ENCODE measurements at places on chromosomes 4 and X. TPM values are rescaled to one million over a fixed set of nuclear protein-coding genes. Genes with fewer than 3 reads are reported as not detected.
A peak's percentile ranks its signal among the peaks of the same experiment; 100 is the strongest.

GRCh38 chr4:186260504-186261448, 5.2 kb upstream of the F11 start:
- no peaks in the 10 kb centered on the region for H3K27me3 ChIP-seq
- H3K4me3 ChIP-seq = no peak overlapping the region
- H3K27ac ChIP-seq = no peak overlapping the region
- H3K4me1 ChIP-seq = peaks cover 10% of the 10 kb centered on the region

DNA sequence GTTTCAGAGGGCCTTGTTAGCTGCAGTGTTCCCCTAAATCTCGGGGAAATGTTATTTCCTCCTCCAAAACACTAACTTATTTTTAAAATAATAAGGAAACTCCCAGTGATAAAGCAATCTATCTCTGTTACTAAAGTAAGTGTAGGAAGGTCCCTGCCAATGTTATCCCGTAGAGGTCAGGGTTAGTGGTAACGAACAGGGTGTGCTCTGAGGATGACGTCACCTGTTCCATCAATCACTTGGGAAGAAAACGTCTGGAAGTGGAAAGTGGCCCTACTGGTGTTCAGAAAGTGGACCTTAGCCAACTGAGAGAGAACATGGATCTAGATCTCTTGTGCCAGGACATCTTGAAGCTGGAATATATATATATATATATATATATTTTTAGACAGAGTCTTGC, 249.5 kb downstream of the BCOR start:
- no peaks in the 10 kb centered on the region for H3K36me3 ChIP-seq
- no peak overlapping the region for H3K4me3 ChIP-seq
- no peaks in the 10 kb centered on the region for H3K4me1 ChIP-seq
- H3K27me3 ChIP-seq = no peaks in the 10 kb centered on the region
- no peak for DNase-seq

GRCh38 chr4:518569-519083, 19.6 kb downstream of the PIGG start:
- no peak overlapping the region for H3K4me3 ChIP-seq
- H3K4me1 ChIP-seq = no peaks in the 10 kb centered on the region
- no peak overlapping the region for H3K27ac ChIP-seq

- no peak overlapping the region for H3K4me3 ChIP-seq
- no peaks in the 10 kb centered on the region for H3K27me3 ChIP-seq
- no peak overlapping the region for H3K27ac ChIP-seq
Observed at GRCh38 chr4:8434251-8435073, 6.1 kb downstream of the ACOX3 start.

DNA sequence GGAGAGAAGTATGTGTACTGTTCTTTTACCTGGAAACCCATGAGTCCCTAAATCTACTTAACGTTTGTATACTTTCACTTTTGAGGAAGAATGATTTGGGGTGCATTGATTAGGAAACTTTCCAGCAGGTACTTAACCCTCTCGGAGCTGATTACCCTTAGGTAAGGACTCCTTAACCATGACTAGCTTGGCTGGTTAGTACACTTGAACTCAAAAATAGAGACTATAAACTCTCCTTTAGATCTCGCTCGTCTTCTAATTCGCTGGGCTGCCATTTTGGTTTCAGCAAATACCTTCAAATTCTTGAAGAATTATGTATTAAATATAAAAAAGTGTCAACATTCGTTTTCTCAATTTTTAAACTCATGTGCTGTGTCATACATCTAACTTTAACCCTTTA, 2.0 kb downstream of the USP9X start:
- DNase-seq = no peak
- peak overlapping the region; percentile 79 for H3K4me3 ChIP-seq
- no peak overlapping the region for H3K27ac ChIP-seq
- peaks cover 25% of the 10 kb centered on the region for H3K36me3 ChIP-seq

- H3K4me1 ChIP-seq = no peaks in the 10 kb centered on the region
- H3K36me3 ChIP-seq = no peaks in the 10 kb centered on the region
- no peak overlapping the region for H3K4me3 ChIP-seq
- H3K27me3 ChIP-seq = no peaks in the 10 kb centered on the region
- no peak overlapping the region for H3K27ac ChIP-seq
Observed at GRCh38 chr4:154953691-154954090, 172.6 kb downstream of the RBM46 start.

- DNase-seq = no peak
- no peak overlapping the region for H3K27ac ChIP-seq
- H3K4me3 ChIP-seq = no peak overlapping the region
- no peaks in the 10 kb centered on the region for H3K36me3 ChIP-seq
- H3K4me1 ChIP-seq = no peaks in the 10 kb centered on the region
- H3K27me3 ChIP-seq = no peaks in the 10 kb centered on the region
Observed at GRCh38 chr4:30763321-30763727, 43.2 kb downstream of the PCDH7 start.

GRCh38 chr4:67869580-67870190, 14.1 kb downstream of the TMPRSS11D start:
- no peaks in the 10 kb centered on the region for H3K36me3 ChIP-seq
- DNase-seq = no peak
- no peak overlapping the region for H3K27ac ChIP-seq
- no peaks in the 10 kb centered on the region for H3K4me1 ChIP-seq
- no peak overlapping the region for H3K4me3 ChIP-seq
- no peaks in the 10 kb centered on the region for H3K27me3 ChIP-seq

- DNase-seq = no peak
- H3K4me1 ChIP-seq = no peaks in the 10 kb centered on the region
- H3K27me3 ChIP-seq = no peaks in the 10 kb centered on the region
- H3K27ac ChIP-seq = no peak overlapping the region
- no peak overlapping the region for H3K4me3 ChIP-seq
Observed at GRCh38 chr4:8644461-8644891, 51.9 kb downstream of the CPZ start.

- no peaks in the 10 kb centered on the region for H3K4me1 ChIP-seq
- no peaks in the 10 kb centered on the region for H3K27me3 ChIP-seq
- H3K27ac ChIP-seq = no peak overlapping the region
- no peaks in the 10 kb centered on the region for H3K36me3 ChIP-seq
- no peak for DNase-seq
Observed at GRCh38 chr4:116118221-116118620, 967.2 kb downstream of the TRAM1L1 start.

GRCh38 chr4:81071013-81071412, 40.5 kb downstream of the BMP3 start:
- no peak overlapping the region for H3K27ac ChIP-seq
- no peaks in the 10 kb centered on the region for H3K4me1 ChIP-seq
- H3K4me3 ChIP-seq = no peak overlapping the region
- DNase-seq = no peak
- H3K36me3 ChIP-seq = no peaks in the 10 kb centered on the region
- no peaks in the 10 kb centered on the region for H3K27me3 ChIP-seq

- no peak overlapping the region for H3K4me3 ChIP-seq
- H3K27ac ChIP-seq = no peak overlapping the region
- H3K4me1 ChIP-seq = no peaks in the 10 kb centered on the region
- no peaks in the 10 kb centered on the region for H3K27me3 ChIP-seq
Observed at GRCh38 chr4:123588631-123589241, 192.1 kb downstream of the SPRY1 start.

- H3K4me1 ChIP-seq = no peaks in the 10 kb centered on the region
- no peak overlapping the region for H3K27ac ChIP-seq
- no peaks in the 10 kb centered on the region for H3K27me3 ChIP-seq
- H3K36me3 ChIP-seq = no peaks in the 10 kb centered on the region
- DNase-seq = no peak
Observed at GRCh38 chrX:82224961-82225360, 1023.1 kb downstream of the SH3BGRL start.

GRCh38 chr4:8849266-8850073, 22.2 kb downstream of the HMX1 start:
- no peaks in the 10 kb centered on the region for H3K36me3 ChIP-seq
- no peaks in the 10 kb centered on the region for H3K4me1 ChIP-seq
- no peak overlapping the region for H3K27ac ChIP-seq
- no peak for DNase-seq
- no peaks in the 10 kb centered on the region for H3K27me3 ChIP-seq

GRCh38 chr4:11312389-11312788, 116.3 kb downstream of the HS3ST1 start:
- no peaks in the 10 kb centered on the region for H3K27me3 ChIP-seq
- no peaks in the 10 kb centered on the region for H3K4me1 ChIP-seq
- H3K36me3 ChIP-seq = no peaks in the 10 kb centered on the region
- H3K27ac ChIP-seq = no peak overlapping the region
- DNase-seq = no peak

DNA sequence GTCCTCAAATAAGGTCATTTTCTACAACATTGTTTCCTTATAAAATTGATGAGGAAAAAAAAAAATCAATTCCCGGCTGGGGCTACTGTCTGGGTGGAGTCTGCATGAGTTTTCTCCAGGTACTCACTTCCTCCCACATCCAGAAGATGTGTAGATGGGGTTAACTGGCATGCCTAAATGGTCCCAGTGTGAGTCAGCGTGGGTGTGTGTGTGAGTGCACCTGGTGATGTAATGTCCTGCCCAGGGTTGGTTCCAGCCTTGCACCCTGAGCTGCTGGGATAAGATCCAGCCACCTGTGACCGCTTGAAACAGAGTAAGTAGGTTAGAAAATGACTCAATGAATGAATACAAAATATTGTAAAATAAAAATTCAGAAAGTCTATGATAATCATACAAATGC, 11.1 kb downstream of the USP26 start:
- H3K4me3 ChIP-seq = no peak overlapping the region
- no peaks in the 10 kb centered on the region for H3K36me3 ChIP-seq
- H3K27me3 ChIP-seq = no peaks in the 10 kb centered on the region
- no peak for DNase-seq
- H3K27ac ChIP-seq = no peak overlapping the region

DNA sequence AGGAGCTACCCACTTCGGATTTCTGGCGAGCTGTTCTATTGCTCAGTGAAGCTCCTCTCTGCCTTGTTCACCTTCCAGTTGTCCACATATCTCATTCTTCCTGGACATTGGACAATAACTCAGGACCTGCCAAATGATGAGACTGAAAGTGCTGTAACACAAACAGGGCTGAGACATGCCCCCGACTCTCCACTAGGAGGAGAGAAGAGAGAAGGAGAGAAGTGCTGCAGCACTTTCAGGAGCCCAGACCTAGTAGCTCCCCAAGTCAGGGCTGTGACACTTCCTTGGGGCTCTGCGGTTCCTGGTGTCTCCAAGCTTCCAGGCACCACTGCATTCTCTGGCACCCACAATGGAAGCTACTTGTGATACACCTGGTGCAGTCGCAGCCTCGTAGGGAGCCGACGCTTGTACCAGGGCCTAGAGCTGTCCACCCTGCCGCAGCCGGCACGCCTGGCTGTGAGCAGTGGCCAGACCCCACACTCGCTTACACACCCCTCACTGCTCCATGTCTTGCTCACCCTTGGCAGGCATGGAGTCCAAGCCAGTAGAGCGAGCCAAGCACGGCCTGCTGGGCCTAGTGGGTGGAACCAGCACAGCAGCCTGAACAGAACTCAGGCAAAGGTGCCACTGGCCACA, 234.9 kb downstream of the TECRL start:
- no peaks in the 10 kb centered on the region for H3K27me3 ChIP-seq
- no peak overlapping the region for H3K27ac ChIP-seq
- H3K36me3 ChIP-seq = no peaks in the 10 kb centered on the region

DNA sequence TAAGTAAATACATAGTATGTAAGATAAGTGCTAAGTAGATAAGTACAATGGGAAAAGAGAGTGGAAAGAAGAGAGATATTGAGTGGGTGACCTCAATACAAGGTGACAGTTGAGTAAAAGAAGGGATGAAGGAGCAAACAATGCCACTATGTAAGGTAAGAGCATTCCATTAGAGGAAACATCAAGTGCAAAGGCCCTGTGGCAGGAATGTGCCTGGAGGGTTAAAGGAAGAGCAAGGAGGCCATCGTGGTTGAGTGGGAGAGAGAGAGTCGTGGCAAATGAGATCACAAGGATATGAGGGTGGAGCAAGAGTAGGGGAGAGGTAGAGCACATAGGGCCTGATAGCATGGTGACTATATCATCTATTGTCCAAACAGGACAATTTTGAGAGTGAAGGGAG, 13.4 kb downstream of the EDNRA start:
- H3K27me3 ChIP-seq = no peaks in the 10 kb centered on the region
- no peak overlapping the region for H3K27ac ChIP-seq
- no peaks in the 10 kb centered on the region for H3K4me1 ChIP-seq
- DNase-seq = no peak
- no peak overlapping the region for H3K4me3 ChIP-seq

GRCh38 chrX:2710041-2710840, 19.1 kb downstream of the CD99 start:
- H3K4me1 ChIP-seq = peaks cover 41% of the 10 kb centered on the region
- no peak overlapping the region for H3K4me3 ChIP-seq
- no peak for DNase-seq
- H3K36me3 ChIP-seq = no peaks in the 10 kb centered on the region
- H3K27me3 ChIP-seq = no peaks in the 10 kb centered on the region

- no peaks in the 10 kb centered on the region for H3K27me3 ChIP-seq
- H3K36me3 ChIP-seq = no peaks in the 10 kb centered on the region
- DNase-seq = no peak
- H3K4me3 ChIP-seq = no peak overlapping the region
Observed at GRCh38 chrX:617891-618290, 12.7 kb upstream of the SHOX start.

- no peaks in the 10 kb centered on the region for H3K27me3 ChIP-seq
- no peak for DNase-seq
- H3K4me3 ChIP-seq = no peak overlapping the region
- no peak overlapping the region for H3K27ac ChIP-seq
Observed at GRCh38 chr4:173647902-173648301, 117.9 kb upstream of the HAND2 start.

- no peaks in the 10 kb centered on the region for H3K36me3 ChIP-seq
- H3K27me3 ChIP-seq = no peaks in the 10 kb centered on the region
- H3K27ac ChIP-seq = no peak overlapping the region
- H3K4me1 ChIP-seq = peaks cover 9% of the 10 kb centered on the region
- no peak overlapping the region for H3K4me3 ChIP-seq
- no peak for DNase-seq
Observed at GRCh38 chr4:87512400-87512799, 16.8 kb downstream of the SPARCL1 start.

DNA sequence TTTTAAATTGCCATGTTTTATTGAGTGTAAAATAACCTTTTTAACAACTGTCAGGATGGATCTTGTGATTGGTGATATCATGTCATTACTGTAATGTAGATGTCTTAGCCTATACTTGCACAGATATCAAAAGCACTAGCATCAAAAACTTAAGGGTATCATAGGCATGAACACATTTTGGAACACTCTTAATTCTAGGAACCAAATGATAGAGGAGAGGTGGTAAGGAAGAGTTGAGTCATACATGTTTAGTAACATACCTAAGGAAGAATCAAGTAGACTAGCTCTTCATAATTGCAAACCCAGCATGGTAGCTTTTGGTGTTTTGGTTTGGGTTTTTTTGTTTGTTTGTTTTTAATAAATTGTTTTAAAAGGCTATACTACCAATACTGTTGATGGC, 43.4 kb downstream of the SMARCAD1 start:
- no peaks in the 10 kb centered on the region for H3K27me3 ChIP-seq
- no peak overlapping the region for H3K27ac ChIP-seq
- H3K4me1 ChIP-seq = no peaks in the 10 kb centered on the region

BRCC3 gene
- 13.2 TPM for total RNA-seq

TMEM35A gene
- 0.11 TPM for total RNA-seq

NEIL3 gene
- 4.6 TPM for total RNA-seq

PLXNB3 gene
- total RNA-seq = not detected

EFHC2 gene
- total RNA-seq = not detected

ADAM29 gene
- total RNA-seq = not detected

CT45A5 gene
- not detected for total RNA-seq

TMPRSS11B gene
- total RNA-seq = not detected

H2BW2 gene
- total RNA-seq = not detected
